ENCODE measurements at places on chromosomes 5 and 9.

GRCh38 chr9:77013932-77014596, 5.4 kb upstream of the FOXB2 start:
- DNase-seq: no peak

- DNase-seq: no peak
Measured at GRCh38 chr5:137727623-137728022, 8.3 kb downstream of the KLHL3 start.

GRCh38 chr5:109164001-109164400, 245.8 kb downstream of the PJA2 start:
- DNase-seq: no peak

DNA sequence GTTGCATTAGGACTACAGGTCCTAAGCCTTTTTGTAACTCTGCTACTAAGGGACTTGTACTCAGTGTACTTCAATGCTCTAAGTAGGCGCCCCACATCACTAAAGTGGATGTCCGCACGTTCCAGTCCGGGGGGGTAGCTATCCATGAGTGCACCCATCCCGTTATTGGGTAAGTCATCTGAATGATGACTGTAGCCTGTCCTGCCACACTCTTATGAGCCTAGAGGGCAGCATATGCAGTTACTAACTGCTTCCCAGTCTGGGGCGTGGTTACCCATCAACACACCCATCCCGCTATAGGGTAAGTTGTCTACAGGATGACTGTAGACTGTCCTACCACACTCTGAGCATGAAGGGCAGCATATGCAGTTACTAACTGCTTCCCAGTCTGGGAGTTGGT, 1053.9 kb downstream of the PTPRD start:
- DNase-seq: no peak

DNA sequence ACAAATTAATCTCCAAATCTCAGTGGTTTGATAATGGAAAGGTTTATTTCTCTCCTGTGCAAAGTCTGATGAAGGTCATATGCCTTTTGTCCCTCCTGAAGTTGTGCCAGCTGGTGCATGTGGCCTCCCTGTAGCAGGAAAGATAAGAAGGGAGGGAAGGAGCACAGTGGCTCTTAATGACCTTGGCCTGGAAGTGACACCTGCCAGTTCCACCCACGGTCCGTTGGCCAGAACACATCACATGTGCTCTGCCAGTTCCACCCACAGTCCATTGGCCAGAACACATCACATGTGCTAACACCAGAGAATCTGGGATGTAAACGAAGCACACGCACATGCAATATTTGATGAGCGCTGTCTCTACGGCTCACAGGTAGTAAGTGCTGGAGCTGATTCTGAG, 130.9 kb downstream of the DOCK2 start:
- no peak for DNase-seq

- DNase-seq: peak; percentile 47
Measured at GRCh38 chr9:105414947-105415661, 32.7 kb upstream of the FSD1L start.

- DNase-seq: no peak
Measured at GRCh38 chr9:38652044-38652443, 31.6 kb upstream of the ANKRD18A start.

GRCh38 chr5:95822043-95822541, 434 bp downstream of the GLRX start:
- DNase-seq: peak; percentile 44

DNA sequence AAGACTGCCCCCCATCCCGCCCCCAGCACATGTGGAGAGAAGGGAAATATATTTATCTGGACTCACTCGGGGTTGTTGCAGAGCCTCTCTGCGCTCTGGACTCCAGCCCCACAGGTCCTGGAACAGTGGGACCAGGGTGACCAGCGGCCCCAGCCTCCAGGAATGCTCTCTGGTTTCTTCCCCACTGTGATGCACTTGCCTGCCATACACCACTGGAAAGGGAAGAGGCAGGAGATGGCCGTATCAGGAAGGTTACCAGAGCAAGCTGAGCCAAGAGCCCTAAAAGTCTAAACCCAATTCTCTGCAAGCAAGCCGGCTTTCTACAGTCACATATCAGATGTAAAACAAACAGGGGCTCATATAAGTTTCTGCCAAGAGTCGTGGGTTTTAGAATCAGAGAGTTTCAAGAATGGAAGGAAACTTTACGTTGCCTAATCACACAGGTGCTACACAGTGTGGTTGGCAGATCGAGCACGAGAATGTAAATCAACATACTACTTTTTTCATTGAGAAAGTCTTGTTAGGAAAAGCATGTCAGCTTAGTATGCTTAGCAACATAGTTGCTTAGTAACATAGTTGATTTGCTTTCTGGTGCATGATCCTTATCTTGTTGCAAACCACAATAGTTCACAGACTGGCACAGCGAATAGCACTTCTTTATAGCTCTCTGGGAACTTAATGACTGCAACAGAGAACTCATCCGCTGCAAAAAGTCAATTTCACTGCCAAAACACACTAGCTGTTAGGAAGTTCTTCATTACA, 201.2 kb downstream of the TARS1 start:
- DNase-seq: no peak

DNA sequence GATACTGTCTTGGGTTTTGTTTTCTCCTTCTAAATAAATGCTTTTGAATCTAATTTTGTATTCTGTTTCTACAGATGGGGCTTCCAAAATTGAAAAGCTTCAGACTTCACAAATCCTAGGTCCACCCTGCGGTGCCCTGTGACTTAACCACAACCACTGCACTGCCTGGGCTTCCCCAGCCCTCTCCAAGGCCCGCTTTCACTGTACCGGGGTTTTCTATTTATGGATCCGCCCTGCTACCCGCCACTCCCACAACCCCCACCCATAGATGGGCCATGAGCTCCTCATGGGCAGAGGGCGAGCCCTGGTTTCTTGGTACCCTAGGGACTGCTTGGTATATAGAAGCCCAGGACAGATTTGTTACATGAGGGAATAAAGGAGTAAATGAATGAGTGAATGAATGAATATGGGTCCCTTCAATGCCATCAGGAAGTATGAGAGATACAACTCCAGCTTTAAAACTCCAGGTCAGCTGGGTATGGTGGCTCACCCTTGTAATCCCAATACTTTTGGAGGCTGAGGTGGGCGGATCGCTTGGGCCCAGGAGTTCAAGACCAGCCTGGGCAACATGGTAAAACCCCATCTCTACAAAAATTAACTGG, 39.8 kb upstream of the NEK6 start:
- no peak for DNase-seq

GRCh38 chr5:136082390-136083193, 50.1 kb upstream of the SMAD5 start:
- peak; percentile 82 for DNase-seq

DNA sequence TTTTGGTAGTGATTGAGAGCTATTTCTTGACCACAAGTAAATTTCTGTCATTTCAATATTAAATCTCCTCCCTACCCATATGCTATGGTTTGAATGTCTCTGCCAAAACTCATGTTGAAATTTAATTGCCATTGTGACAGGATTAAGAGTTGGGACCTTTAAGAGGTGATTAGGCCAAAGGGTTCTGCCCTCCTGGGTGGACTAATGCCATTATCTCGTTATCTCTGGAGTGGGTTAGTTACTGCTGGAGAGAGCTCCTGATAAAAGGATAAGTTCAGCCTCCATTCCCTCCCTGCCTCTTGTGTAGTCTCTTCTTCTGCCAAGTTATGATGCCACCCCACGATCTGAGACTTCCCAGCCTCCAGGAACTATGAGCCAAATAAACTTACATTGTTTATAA, 3.6 kb upstream of the DRD1 start:
- no peak for DNase-seq

DNA sequence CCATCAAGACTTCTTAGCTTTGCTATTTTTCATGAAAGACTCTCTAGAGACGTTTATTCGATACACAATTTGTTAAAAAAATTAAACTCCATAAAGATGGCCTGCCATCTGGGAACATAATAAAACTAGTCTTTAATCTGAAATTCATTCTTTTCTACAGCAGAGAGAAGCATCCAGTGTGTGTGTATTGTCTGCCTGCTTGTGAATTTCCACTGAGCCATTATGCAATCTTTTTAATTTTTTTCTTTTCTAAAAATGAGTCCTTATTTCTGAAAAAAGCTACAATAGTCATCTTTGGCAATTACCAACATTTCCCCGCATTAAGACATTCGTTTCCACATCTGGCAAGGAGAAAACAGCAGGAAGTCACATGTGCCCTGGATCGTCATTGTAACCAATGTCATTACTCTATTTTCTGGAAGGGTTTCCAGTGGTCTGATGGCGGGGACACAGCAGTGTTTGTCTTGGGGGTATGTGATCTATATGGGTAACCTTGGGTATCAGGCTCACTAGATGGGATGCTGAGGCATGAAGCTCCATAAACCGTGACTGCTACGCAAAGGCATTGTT, 263.1 kb downstream of the MSX2 start:
- DNase-seq: no peak

- DNase-seq: no peak
Measured at GRCh38 chr5:15966651-15967050, 212.9 kb downstream of the MARCHF11 start.

- DNase-seq: no peak
Measured at GRCh38 chr5:96198356-96199058, 234.5 kb downstream of the PCSK1 start.

- no peak for DNase-seq
Measured at GRCh38 chr5:79611046-79611829, 1.0 kb upstream of the TENT2 start.

- DNase-seq: no peak
Measured at GRCh38 chr9:136289651-136290507, 14.0 kb downstream of the CCDC187 start.

- DNase-seq: no peak
Measured at GRCh38 chr9:126457890-126458289, 131.3 kb downstream of the MVB12B start.

DNA sequence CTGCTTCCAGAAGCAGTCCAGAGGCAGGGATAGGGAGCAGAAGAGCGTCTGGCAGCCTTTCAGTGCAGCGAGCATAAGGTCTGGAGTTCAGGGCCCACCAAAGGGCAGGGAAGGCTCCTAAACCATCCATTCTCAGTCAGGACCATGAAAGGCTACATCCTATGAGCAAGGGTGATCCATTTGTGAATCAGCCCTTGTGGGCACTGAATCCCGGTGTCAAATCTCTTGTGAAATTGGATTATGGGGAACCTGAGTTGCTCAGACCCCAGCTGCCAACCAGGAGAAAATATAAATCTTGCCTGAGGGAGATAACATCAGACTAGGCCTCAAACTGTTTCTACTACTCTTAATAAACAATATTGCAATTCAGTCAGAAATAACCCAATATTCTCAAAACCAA, 204.4 kb downstream of the SYK start:
- no peak for DNase-seq

- DNase-seq: no peak
Measured at GRCh38 chr9:109627042-109627441, 128.9 kb upstream of the PTPN3 start.

GRCh38 chr5:12772276-12772675, 868.0 kb upstream of the CTNND2 start:
- DNase-seq: no peak

- no peak for DNase-seq
Measured at GRCh38 chr5:43643750-43644149, 40.8 kb downstream of the NNT start.

DNA sequence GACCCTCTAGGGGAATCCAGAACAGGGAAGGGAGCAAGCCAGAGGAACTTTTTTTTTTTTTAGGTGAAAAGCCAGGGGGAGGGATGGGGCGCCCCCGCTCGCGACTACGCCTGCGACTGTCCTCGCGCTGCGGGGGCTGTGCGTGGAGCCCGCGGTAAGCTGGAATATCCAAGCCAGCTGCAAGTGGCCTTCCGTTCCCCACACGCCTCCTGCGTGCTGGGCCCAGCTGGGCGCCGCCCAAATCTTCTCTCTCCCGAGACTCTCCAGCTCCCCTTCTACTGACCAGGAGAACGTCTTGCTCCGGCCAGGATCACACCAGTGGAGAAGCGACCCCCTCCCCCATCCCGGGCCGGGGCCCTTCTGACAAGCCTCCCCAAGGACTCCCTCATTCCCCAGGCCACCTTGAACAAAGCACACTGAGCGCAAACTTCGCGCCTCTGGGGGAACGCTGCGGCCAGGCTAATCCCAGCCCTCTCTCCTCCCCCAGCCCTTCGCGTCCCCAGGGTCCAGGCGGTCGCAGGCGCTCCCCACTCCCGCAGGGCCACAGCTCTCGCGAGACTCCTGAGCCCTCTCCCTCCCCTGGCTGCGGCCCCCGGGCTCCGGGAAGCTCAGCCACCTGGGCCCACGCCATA, 6.6 kb downstream of the BARX1 start:
- no peak for DNase-seq

DNA sequence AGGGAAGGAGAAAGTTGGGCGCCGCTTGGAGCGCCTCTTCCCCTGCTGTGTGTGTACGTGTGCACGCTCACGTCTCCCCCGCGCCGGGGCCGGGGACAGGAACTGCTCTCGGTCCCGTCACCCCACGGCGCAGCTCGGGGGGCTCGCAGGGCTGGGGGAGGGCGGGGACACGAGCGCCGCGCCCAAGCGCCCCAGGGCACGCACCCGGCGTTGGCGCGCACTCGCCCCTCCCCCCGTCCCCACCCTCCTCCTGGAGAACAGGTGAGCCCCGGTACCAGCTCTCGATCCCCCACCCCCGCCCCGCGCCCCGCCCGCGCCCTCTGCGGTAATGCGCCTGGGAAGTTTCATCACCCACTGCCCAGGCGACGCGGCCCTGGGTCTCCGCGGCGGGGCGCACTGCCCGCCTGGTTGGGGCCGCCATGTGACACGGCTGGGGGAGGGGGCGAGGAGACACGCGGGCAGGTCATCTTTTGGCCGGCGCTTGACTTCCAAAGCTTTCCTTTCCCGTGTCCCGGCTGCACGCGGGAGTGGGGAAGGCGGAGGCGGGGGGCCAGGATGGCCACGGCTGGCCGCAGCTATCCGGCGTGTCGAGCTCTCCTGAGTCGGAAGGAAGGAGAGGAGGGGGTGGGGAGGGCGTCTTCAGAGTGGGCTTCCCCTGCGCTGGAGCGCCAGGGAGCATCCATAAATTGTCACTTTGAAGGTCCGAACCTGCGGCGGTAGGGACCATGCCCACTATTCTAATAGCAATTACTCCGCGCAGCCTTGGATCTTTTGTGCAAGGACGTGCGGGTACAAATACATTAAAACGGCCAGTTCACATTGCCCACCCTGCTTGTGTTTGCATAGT, 1.5 kb upstream of the STC2 start:
- DNase-seq: peak; percentile 29

DNA sequence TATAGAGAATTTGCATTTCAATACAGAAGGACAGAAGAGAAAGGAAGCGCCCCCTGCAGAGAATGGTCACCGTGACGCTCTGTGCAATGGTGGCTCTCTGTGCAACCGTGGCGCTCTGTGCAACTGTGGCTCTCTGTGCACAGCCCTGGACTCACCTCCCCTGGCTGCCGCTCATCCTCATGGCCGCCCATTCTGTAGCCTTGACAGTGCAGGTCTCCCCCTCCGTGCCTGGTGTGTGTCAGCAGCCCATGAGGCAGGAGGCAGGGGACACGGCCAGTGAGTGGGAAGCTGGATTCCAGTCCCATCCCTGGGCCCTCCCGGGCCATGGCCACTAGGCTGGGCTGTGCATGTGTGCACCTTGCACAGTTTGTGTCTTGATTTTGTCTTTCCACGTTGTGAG, 12.0 kb downstream of the EXOC3 start:
- no peak for DNase-seq

DNA sequence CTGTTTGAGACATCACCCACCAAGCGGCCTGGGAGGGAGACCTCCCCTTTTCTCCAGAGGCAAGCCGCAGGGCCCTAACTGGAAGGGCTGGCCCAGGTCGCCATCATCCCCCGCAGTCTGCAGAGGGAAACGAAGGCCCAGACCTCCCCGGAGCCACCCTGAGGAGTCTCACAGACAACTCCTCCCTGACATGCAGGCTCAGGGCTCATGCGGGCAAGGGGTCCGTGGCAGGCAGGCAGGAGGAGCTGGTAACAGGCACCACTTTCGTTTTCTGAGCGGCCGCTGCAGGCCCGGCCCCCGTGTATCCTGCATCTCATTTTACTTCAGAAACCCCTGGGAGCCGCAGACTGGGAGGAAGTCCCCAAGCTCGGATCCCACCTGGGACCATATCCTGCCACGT, 192.0 kb upstream of the PPP1R26 start:
- DNase-seq: no peak
